ENCODE measurements at places on chromosomes 2 and 18. TPM values are rescaled to one million over a fixed set of nuclear protein-coding genes. Genes with fewer than 3 reads are reported as not detected.

DNA sequence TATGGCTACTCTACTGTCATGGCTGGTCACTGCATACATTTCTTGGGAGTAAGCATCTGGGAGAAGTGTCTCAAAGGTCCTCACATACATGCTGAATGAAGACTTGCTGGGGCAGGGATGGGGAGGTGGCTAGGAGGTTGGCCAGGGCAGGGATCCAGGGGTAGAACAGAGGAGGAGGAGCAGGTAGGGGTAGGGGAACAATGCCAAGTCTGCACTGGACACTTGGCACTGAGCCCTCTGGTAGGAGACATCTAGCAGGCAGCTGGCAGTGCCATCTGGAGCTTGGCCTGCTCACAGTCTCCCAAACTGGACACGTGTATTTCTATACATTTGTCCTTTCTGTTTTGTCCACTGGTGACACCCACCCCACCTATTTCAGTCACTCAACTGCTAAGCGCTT is 62.7 kb upstream of the REV1 start:
- no peak for DNase-seq

DNA sequence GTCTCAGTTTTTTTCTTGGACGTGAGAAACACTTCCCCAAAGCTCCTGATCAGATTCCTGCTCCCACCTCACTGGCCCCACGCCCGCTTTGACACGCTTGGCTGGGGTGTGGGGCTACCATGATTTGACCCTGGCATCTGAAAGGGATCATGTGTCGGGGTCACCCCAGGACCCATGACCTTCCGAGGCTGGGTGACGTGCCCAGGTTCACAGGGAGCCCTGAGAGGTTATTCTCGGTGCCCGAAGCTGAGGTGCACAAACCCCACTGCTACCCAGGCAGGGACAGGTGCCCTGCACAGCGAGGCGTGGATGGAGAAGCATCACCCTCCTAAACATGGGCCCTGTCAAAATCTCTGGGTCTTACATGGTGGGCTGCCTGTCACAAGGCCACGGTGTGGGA is 404.1 kb downstream of the GALR1 start:
- DNase-seq: no peak

DNA sequence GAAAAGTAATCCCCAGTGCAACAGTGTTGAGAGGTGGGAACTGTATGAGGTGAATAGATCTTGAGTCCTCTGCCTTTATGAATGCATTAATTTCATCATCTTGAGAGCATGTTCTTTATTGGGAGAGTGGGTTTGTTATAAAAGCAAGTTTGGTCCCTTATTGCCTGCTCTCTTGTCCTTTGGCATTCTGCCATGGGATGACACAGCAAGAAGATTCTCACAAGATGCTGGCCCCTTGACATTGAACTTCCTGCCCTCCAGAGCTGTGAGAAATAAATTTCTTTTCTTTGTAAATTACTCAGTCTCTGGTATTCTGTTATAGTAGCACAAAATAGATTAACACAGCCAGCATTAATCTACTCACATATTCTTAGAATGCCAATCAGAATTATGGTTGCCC is 108.6 kb downstream of the EHBP1 start:
- DNase-seq: no peak

- no peak for DNase-seq
These were observed 53.1 kb downstream of the SLC4A5 start for GRCh38 chr2:74290066-74290465.

- no peak for DNase-seq
These were observed 38.0 kb downstream of the NPAS2 start for GRCh38 chr2:100857915-100858314.

DNA sequence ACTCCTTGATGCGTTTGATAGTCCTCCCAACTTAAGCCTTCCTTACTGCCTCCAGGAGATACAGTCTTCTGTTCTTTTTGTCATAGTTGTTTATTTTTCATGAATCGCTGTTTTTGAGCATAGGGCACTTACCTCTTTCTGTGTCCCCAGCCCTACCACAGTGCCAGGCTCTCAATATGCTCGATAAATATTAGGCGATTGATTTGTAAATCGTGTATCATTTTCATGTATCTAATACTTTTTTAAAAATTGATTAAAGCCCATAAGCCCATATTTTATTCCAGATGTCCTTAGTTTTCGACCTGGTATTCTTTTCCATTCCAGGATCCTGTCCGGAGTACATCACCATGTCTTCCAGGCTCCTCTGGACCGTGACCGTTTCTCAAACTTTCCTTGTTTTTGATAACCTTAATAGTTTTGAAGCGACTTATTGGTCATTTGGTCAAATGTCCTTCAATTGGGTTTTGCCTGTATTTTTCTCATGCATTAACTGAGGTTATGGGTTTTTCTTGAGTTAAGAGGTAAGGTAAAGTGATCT is 444 bp upstream of the MMADHC start:
- no peak for DNase-seq

- DNase-seq: no peak
These were observed 41.5 kb downstream of the L3MBTL4 start for GRCh38 chr18:6373187-6373586.

DNA sequence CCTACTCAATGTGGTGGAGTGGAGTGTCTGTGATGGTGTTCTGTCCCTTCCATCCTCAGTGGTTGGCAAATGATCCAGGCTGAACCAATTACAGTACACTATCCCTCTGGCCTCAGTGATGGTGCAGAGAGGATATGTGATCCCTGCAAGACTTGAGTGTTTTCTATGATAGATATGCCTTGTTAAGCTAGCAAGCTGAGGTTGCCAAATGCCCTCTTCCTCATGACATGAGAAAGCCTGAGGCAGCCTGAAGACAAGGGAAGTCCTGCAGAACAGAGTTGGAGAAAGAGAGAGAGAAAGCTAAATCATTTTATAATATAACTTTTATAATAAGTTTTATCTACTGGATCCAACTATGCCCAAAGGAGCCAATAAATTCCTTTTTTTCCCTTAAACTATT is 41.6 kb upstream of the GORASP2 start:
- no peak for DNase-seq

The ALPP gene
- polyA plus RNA-seq: not detected
